Activated CD8-positive, alpha-beta memory T cell treated with anti-CD3 and anti-CD28 coated beads, Interleukin-2, amount 50 U/mL, for 48 hours (primary cell): ENCODE measurements at places on chromosomes 2 and 18.
A peak's percentile ranks its signal among the peaks of the same experiment; 100 is the strongest.

GRCh38 chr2:217822296-217823252 is 180.2 kb downstream of the TNS1 start:
- no peak for DNase-seq

GRCh38 chr2:10016001-10016801 is 27.1 kb upstream of the KLF11 start:
- no peak for DNase-seq

DNA sequence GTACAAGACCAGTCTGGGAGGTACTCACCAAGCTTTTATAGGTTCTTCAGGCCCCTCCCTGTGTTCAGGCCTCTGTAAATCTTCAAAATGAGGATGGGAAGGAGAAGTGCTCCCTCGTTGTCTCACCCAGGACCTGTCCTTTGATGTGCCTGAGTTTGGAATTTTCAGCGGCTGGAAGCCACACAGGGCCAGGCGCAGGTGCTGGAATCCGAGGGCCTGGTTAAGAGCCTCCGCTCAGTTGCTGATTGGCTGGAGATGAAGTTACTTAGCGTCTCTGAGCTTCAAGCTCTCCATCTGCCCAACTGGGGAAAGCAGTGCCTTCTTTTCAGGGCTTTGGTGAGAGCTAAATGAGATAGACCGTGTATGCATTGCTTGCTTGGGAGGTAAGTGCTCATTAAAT is 30.0 kb downstream of the HJURP start:
- no peak for DNase-seq

GRCh38 chr2:213451542-213452239 is 167.4 kb downstream of the SPAG16 start:
- DNase-seq: no peak

DNA sequence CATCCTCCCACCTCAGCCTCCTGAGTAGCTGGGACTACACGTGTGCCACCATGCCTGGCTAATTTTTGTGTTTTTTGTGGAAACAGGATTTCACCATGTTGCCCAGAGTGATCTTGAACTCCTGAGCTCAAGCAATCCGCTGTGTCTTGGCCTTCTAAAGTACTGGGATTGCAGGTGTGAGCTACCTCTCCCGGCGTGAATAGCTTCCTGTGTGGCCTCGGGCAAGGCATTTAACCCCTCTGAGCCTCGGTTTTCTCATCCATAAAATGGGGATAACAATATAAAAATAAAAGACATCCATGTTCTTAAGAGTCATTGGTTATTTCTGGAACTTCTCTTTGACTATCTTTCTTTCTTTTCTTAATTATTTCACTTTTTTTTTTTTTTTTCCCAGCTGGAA is 19.3 kb upstream of the ADCY3 start:
- no peak for DNase-seq

DNA sequence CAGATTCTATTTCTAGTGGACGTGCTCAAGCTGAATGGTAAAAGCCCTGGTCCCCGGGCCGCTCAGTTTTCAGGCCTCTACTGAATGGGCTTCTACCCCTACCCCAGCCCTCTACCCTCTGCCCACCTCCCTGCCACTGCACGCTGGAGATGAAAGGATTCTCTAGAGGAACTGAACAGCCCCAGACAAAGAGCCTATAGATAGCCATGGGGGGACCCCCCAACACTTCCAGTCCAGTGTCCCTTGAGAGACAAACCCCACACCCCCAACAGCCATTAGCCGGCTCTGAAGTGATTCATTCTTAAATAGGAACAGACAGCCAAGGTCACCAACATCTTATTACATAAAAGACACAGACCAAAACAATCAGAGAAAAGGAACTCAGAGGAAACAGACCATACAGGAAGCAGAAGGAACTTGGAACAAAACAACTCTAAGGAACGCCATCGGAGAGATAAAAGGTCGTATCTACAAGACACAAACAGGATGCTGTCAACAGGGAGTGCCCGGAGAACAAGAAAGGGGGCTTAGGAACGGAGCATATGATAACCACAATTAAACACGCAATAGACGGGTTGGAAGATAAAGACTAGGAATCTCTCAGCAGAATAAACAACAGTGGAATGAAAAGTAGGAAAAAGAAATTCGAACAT is 23.5 kb downstream of the TMEM37 start:
- DNase-seq: no peak

DNA sequence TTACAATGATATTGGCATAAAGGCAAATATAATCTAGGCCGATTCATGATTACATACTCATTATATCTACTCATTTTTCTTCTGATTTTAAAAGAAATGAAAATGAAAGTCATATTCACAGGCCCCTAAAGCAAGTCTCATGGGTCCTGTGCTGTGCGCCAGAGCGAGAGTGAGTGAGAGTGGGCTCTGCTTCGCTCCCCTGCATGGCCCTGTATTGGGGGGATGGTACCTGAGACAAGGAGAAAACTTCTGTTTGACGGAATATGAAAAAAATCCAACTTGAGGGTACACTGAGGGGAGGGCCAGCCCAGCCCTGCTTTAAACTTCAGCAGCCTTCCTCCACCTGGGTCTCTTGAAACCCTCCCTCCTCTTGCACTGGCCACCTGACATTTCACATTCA is 81.4 kb upstream of the RGPD5 start:
- DNase-seq: no peak

GRCh38 chr2:8116661-8117060 is 565.2 kb upstream of the ID2 start:
- no peak for DNase-seq

DNA sequence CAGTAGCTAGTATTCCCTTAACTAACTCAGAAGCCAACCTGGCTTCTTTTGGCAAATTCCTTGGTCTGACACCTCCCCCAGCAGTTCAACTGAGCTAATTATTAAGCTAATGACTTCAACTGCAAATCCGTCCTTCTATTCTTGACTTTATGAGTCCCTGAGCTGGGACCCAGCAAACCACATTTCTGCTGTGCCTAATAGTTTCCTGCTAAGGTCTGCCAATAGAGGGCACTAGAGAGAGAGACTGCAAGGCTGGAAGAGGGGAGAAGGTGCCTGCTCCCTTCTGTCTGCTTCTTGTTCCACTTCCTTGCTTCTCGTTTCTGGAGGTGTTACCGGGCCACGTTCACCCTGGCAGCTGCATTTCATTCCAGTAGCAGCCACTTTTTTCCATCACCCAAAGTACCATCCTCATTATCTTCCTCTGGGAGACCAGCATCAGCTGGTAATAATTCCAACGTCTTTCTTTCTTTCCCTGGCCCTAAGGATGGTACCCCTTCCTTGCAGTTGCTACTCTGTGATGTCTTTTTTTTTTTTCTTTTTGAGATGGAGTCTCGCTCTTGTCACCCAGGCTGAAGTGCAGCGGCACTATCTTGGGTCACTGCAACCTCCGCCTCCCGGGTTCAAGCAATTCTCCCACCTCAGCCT is 352.0 kb downstream of the TNS1 start:
- DNase-seq: no peak

- peak; percentile 49 for DNase-seq
Measured at GRCh38 chr2:239318790-239319661, 81.8 kb downstream of the HDAC4 start.

- no peak for DNase-seq
Measured at GRCh38 chr2:102141011-102141943, 1.3 kb upstream of the IL1R1 start.

- no peak for DNase-seq
Measured at GRCh38 chr2:48175254-48175653, 269.0 kb upstream of the FBXO11 start.

GRCh38 chr18:42305869-42306593 is 351.0 kb downstream of the PIK3C3 start:
- DNase-seq: no peak

- no peak for DNase-seq
Measured at GRCh38 chr18:39845631-39846030, 2109.4 kb upstream of the PIK3C3 start.

- no peak for DNase-seq
Measured at GRCh38 chr2:158004126-158004764, 97.4 kb upstream of the UPP2 start.

DNA sequence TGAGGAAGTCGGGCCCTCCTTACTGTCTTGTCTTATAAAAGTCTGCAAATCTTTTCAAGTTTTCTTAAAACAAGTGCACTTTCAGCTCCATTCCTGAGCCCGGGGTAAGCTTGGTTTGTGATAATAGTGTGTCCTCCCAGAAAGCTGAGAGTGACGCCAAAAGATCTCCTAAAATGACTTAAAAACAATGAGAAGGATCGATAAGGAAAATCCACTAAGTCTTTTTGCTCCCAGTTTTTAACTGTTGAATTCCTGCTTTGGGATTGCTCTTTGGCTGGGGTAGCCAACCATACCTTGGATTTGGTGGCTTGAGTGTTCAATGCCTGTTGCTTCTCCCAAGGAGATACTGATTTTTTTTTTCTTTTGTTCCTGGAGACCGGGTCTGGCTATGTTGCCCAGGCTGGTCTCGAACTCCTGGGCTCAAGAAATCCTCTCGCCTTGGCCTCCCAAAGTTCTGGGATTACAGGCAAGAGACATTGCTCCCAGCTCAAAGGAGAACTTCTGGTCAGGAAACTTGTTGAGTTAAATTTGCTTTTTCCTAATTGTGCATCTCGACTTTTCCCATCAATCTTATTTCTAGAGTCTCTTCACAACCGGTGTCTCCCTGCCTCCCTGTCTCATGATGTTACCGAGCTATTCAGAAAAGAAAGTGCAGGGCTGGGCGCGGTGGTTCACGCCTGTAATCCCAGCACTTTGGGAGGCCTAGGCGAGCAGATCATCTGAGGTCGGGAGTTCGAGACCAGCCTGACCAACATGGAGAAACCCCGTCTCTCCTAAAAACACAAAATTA is 3.0 kb downstream of the TGIF1 start:
- DNase-seq: peak; percentile 58

DNA sequence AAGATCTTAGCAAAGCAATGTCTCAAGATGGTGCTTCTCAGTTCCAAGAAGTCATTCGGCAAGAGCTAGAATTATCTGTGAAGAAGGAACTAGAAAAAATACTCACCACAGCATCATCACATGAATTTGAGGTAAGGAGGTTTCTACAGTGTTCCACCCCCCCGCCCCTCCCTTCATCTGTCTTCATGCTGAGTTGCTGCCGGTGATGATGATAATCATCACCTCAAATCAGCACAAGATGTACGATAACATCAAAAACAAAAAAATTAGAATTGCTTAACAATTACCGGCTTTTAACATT is 14.6 kb downstream of the UGP2 start:
- DNase-seq: no peak

DNA sequence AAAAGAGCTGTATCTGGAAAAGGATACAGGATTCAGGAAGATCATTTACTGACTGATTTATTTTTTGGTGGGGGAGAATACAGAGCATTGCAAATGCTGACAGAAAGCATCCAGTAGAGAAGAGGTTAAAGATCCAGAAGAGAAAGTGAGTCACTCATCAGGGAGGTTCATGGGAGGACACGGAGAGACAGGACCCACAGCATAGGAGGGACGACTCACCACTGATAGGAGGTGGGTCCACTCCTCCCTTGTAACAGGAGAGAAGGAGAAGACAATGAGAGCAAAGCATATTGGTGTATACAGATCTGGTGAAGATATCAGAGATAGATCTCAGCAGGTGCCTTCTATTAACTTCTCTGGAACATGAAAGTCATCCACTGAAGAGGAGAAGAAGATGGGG is 142.4 kb upstream of the AQP4 start:
- DNase-seq: no peak

DNA sequence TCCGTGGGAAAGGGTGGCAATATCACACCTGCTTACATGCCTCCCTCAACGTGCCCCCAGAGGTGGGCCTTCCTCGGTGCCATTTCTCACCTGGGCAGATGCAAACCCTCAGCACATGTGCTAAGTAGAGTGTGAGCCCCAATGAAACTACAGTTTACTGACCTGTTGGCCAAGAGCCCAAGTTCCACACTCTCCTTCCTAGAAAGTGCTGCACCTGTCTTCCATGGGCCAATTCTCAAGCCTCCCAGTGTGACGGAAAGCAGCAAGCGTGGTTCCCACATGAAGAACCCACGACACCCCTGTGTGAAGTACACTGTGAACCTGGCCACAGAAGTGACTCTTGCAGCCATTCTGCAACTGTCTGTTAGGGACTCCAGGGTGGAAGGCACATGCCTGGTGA is 73.7 kb downstream of the UXS1 start:
- no peak for DNase-seq

DNA sequence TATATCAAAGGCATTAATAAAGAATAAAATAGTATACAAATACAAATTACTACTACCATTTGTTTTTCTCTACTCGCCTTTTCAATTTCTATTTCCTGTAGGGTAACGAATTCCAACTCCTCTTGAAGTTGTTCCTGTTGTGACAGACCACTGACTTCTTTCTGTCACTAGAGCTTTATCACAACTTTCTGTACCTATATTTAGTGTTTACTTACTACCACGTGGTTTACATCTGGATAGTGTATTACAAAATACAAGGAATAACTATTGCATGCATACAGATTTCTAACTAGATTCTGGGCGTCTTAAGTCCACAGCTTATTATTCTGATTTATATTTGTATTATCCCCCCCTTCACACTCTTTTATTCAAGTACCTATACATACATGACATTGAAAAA is 22.3 kb downstream of the NBAS start:
- DNase-seq: no peak

DNA sequence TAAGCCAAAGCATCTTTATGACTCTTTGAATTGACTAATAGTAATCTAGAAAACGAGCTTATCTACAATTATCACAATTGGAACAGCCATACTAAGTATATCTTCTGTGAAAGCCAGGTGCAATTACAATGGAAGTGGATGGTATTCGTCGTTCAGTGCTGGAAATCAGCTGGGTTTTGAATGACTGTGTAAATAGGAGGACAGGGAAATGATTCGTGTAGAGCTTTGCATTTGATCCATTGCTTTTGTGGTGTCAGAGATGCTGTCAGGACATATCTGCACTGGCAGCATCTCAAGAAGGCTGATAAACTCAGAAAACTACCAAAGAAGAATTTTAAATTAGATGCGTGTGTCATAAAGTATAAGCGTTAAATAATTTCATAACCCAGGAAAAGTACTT is 187.1 kb downstream of the ZNF407 start:
- no peak for DNase-seq

GRCh38 chr2:199018826-199019225 is 438.9 kb downstream of the SATB2 start:
- no peak for DNase-seq

DNA sequence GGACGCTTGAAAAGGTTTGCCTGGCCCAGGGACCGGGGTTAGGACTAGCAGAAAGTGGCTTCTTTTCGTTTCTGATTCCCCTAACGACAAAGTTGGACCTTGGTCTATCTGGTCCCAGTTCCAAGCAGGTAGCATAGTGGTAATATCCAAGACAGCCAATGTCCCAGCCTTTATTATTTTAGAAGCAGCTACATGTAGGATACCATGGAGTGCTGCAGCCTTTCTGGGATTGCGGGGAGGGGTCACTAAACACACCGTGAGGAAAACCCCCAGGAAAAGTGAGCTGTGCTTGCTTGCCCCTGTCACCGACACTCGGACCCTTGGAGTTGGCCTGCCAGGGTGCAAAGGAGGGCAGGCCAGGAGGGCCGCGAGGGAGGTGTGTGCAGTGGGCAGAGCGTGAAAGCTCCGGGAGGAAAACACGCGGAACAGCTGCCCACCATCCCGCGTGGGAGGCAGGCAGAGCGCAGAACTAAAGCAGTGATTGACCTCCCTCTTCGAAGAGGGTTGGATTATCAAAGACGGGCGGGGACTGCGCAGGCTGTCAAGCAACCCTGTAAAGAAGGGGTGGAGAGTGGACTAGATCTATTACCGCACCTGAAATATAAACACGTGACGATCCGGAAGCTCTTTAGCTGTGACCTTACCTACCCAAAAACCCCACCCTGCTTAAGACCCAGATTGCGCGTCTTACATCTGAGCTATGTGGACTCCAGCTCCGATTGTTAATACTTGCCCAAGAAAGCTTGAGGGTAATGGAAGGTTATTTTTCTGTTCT is 624 bp upstream of the MAP4K3 start:
- peak; percentile 73 for DNase-seq
